ENCODE measurements at places on chromosomes 2 and 18.

DNA sequence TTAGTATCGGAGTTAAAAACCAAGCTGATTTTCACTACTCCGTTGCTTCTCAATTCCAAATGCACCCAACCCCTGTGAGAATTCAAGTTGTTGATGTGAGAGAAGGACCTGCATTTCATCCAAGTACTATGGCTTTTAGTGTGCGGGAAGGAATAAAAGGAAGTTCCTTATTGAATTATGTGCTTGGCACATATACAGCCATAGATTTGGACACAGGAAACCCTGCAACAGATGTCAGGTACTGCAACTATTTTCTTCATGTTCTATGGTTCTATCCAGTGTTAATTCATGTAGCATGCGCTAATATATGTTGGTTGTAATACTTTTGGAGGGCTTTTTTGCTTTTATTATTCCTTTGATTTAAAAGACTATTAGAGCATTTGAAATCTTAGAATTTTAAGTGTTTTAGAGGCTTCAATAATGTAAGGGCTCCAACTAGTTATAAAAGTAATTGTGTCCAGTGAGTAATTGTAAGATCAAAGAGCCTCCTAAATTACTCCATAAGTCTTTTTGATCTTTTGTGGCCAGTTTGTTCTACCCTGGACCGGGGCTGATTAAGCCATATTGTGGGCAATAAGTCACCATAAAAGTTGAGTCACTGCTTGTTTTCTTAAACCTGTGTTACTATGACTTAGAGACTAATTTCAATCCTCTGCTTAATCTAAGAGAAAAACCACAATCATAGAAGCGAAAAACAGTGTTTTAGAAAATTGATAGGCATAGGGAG lies 22.9 kb downstream of the DSG4 start:
- no peak for DNase-seq

DNA sequence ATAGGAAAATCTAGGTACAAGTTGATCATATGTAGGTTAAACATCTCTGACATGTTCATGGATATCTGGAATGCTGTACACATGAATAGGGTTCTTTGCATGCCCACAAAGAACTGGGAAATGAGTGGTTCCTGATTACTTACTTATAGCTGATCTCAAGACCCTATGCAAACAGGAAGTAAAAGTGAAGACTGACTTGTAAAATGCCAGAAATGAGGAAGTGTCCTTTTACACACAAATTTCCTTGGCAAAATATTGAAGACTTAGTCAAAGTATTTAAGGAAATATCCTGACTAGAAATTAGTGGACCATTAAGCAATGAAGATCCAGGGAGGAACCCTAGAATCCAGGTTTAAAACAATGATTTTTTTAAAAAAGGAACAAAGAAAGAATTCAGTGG lies 203.7 kb upstream of the DLGAP1 start:
- no peak for DNase-seq

- DNase-seq, result no peak
Observed at GRCh38 chr18:48573632-48574283, 34.9 kb downstream of the CTIF start.

- peak; percentile 83 for DNase-seq
Observed at GRCh38 chr18:25832001-25832604, 258.3 kb downstream of the SS18 start.

GRCh38 chr2:139177041-139177440 lies 396.9 kb upstream of the NXPH2 start:
- no peak for DNase-seq

- no peak for DNase-seq
Observed at GRCh38 chr2:205364261-205364660, 318.0 kb upstream of the NRP2 start.

DNA sequence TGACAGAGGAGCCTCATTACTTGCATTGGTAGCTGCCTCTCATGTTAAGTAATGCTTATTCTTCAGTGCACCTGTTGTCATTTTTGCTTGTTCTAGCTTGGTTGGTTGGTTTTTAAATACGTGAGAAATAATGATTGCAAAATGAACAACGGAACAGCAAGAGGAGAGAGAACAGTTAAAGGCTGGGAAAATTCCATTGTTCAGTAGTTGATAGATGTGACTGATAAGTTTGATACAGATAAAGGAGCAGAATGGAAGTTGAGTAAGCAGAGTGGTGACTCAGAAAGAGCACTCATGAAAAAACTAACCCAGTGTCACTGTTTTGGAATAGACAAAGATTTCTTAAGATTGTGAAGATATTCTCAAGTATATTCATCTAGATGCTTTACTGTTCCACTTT lies 50.5 kb downstream of the MTA3 start:
- DNase-seq, result no peak

GRCh38 chr2:69734035-69734611 lies 7.8 kb upstream of the ANXA4 start:
- peak; percentile 43 for DNase-seq

GRCh38 chr18:63317982-63318888 lies 1.3 kb downstream of the BCL2 start:
- DNase-seq, result peak; percentile 69

DNA sequence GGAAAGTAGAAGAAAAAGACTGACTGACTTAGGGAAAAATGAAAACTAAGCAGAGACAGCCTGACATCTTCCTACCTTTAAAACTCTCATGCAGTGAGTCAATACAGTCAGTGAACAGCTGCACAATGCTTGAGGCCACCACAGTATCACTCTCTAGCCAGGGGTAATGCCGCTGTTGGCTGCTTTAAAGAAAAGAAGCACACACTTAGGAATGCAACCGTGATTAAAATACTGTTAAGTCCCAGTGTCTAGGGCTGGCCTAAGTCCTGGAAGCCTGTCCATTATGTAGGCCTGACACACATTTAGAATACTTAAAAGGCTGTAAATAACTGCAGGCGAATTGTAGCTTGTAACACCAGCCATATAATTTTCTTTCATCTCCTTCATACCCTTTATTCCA lies 50.7 kb downstream of the SIGLEC15 start:
- no peak for DNase-seq

GRCh38 chr2:68726608-68727367 lies 7.8 kb upstream of the ARHGAP25 start:
- DNase-seq, result peak; percentile 38

DNA sequence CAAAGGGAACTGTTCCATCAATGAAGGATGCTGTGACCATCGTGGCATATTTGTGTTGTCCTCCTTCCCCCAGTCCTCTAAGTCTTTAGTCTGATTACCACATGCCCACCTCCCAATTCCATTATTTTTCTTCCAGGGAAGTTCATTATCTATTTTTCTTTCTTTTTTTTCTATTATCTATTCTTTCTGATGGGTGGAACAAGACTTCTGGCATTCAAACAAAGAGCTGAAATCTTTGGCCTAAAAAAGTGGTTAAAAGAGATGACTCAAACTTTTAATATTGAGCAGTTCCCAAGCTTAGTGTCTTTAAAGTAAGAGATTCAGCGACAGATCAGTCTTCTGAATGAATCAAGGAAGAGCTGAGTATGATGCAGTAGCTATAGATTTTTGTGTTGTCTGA lies 66.6 kb downstream of the DIS3L2 start:
- DNase-seq, result no peak

GRCh38 chr2:79065201-79065600 lies 22.6 kb downstream of the REG1B start:
- no peak for DNase-seq

DNA sequence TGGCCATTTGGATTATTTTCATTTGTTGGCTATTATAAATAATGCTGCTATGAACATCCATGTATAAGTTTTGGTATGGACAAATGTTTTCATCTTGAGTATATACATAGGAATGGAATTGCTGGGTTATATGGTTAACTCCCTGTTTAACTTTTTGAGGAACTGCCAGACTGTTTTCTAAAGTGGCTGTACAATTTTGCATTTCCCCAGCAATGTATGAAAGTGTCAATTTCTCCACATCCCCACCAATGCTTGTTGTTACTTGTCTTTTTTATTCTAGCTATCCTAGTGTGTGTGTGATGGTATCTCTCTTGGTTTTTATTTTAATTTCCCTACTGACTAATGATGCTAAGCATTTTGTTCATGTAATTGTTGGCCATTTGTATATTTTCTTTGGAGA lies 90.6 kb upstream of the CYP26B1 start:
- DNase-seq, result no peak

GRCh38 chr2:54465143-54465542 lies 9.0 kb downstream of the SPTBN1 start:
- no peak for DNase-seq

GRCh38 chr2:192885569-192886160 lies 690.9 kb upstream of the TMEFF2 start:
- DNase-seq, result no peak

- DNase-seq, result peak; percentile 12
Observed at GRCh38 chr2:128514555-128514955, 195.9 kb upstream of the HS6ST1 start.

GRCh38 chr2:46241344-46241743 lies 55.9 kb upstream of the EPAS1 start:
- DNase-seq, result no peak

- no peak for DNase-seq
Observed at GRCh38 chr2:53609551-53609950, 158.1 kb upstream of the CHAC2 start.

DNA sequence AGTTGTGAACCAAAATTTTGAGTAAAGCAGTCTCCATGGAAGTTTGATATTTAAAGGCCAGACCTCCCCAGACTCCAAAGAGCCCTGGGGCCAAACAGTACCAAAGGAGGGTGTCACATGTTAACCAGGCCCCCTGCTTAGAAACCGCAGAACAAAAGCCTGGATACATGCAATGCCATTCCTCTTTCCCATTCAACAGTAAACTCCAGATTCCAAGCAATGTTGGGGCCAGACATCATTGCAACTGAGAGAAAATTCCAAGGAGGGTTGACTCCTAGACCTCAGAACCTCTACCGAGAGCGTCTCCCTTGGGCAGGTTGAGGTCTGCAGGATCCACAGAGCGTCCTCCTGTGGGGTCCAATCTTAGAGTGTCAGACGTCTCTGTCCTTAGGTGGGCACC lies 404.4 kb upstream of the SYT4 start:
- no peak for DNase-seq

- DNase-seq, result no peak
Observed at GRCh38 chr2:12381543-12382325, 335.0 kb upstream of the TRIB2 start.

- DNase-seq, result no peak
Observed at GRCh38 chr18:8462651-8463185, 146.5 kb upstream of the RAB12 start.

DNA sequence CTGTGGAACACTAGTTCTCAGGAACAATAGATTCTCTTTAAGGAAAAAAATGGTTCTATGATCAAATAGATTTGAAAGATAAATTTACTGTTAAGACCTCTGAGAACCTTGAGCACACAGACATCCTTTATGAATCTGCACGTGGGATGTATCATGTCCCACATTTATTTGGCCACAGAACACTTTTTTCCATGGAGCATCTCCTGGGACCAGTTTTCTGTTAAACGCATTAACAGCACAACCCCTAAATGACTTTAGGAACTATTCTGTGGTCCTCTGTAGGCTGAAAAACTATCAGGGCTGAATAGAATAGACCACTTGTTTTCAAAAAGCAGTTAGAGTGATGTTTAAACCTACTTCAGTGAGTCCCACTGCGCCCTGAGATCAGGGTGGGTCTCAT lies 132.2 kb upstream of the PID1 start:
- DNase-seq, result no peak

DNA sequence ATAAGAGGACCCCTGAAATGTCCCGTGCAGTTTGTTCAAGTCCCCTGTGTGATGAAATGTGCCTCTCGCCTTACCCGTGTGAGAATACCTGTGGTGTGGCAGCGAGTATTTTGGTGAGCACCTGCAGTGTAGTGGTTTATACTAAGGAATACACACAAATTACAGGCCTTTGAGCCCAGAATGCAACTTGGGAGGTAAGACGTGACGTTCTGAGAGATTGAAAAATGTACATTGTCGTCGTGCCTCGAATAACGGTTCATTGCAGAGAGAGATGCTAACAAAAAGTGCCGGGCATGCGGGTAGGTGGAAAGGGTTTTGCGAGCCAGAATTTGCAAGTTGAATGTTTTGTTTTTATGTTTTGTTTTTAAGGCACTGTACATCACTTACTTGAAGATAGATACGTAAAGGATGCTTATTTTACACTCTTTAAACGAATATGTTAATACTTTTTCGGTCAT lies 867 bp downstream of the RBBP8 start:
- no peak for DNase-seq

DNA sequence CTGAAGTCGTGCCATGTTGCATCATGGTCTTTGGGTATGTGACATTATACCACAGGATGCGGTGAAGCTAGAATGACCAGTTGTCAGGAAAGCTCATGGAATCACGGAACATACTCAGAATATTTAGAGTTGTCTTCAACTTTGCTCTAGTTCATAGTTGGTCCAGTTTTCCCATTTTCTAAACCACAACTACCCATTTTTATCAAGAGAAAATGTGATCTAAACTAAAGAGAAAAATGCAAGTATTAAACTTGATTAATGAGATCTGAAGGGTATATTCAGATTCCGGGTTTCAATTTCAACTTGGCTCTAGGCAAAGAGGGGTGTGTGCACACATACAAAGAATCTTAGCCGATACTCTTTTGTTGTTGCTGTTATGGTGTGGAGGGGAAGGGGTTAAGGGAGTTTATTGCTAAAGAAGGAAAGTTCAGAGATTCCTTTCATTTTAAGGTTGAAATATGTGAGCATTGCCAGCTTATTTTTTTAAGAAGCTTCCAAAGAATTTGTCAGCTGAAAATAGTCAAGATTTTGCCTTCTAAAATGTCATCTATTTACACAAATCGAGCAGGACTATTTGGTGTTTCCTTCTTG lies 516.6 kb upstream of the ZEB2 start:
- no peak for DNase-seq

GRCh38 chr2:16682431-16683118 lies 16.9 kb upstream of the CYRIA start:
- DNase-seq, result peak; percentile 79

GRCh38 chr2:24551016-24551415 lies 60.0 kb downstream of the NCOA1 start:
- DNase-seq, result no peak

DNA sequence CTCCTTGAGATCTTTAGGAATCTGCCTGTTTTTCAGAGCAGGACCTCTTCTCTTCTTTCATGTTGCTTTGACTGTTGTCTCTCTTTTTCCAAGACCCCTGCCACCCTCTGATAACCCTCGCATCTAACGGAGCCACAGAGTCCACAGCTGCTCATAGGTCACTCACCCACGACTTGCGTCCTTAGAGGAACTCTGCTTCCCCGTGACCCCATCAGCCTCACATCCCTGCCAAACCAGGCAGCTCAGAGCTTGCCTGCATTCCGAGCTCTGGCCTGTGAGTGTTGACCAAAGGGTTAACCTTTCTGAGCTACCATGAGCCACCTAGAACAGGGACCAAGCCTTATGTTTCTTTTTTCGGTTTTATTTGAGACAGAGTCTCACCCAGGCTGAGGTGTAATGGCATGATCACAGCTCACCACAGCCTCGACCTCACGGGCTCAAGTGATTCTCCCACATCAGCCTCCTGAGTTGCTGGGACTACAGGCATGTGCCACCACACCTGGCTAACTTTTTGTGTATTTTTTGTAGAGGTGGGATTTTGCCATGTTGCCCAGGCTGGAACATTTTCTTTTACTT lies 36.4 kb downstream of the CABLES1 start:
- DNase-seq, result no peak

DNA sequence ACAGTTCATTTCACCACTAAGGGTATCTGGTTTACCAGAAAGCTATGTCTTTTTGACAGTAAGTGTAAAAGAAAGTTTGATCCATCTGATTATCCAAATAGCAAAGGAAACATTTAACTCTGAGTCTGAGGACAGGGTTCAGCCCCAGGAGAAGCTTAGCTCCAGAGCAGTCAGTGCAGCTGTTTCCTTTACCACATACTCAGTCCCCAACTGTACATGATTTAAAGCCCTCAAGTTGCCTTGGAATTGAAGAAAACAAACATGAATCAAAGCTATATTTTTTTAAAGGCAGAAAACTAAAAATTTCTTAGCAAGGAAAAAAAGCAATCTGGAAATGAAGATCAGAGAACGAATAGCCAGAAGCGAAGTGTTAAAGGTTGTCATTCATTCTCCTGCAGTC lies 746.0 kb downstream of the METTL4 start:
- no peak for DNase-seq

Measured in femur (tissue), 1 donor.